ENCODE measurements at places on chromosomes 3 and 15.

GRCh38 chr15:52746162-52746757 lies 43.9 kb downstream of the ONECUT1 start:
- no peak for DNase-seq

GRCh38 chr3:59771768-59772181 lies 722.0 kb upstream of the CFAP20DC start:
- DNase-seq, result no peak

GRCh38 chr3:195182470-195182795 lies 88.5 kb downstream of the XXYLT1 start:
- no peak for DNase-seq

GRCh38 chr3:50155891-50156290 lies 767 bp downstream of the SEMA3F start:
- no peak for DNase-seq

Data from NAMALWA (cell line).